ENCODE measurements at places on chromosomes 12 and 14.

DNA sequence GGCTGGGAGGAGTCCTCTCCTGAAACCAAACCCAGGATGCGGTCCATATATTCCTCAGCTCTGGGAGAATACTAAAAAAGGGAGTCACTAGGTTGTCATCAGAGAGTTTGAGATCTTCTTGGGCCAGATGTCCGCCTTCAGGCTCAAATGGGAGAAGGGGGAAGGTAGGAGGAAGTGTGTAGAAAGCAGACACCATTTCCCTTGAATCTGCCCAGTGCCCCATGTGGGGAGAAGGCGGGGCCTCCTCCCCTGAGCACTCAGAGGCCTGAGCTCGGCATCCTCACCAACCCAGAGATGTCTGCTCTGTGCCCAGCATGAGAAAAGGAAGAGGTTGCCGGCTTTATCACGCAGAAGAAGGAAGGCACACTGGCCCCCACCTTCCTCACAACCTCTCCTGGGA is 37.3 kb downstream of the LTBP2 start:
- no peak for DNase-seq

DNA sequence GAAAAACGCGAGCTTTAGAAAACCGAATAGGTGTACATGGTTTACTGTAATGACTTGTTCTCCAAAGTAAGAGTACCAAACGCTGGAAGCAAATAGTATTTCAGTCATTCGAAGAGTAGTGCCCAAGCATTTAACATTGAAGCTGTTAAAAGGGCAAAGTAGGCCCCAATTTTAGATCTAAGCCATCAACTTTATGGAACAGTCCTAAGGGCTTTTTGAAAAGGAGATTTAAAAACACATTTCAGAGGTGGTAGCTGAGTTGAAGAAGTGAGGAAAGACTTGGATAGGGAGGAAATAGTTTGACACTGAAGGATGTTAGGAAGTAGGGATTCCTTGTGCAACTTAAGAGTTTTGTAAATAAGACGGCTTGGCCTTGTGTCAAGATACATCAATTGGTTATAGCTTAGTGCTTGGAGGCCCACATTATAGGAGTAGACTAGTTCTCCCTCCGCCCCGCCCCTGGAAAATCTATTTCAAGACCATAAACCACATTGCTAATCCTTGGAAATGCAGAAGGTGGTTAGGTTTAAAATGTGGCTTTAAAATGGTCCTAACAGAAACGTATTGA is 783 bp upstream of the TUBA1B start:
- DNase-seq: no peak

DNA sequence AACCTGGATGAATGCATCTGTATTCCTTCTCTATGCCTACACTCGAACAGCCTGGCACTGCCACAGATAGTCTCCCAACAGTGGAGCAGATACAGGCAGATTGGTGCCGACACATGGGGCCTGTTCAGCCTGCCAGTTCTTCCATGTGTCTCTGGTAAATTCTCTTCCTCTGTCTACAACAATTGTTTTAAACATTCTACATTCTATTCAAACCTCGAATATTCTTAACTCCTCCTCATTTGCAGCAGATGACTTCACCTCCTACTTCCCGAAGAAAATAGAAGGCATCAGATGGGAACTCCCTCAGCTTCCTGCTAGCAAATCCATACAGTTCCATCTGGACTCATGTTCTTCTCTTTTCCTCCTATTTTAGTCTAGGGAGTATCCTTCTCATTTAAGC is 43.1 kb upstream of the OTOGL start:
- no peak for DNase-seq

DNA sequence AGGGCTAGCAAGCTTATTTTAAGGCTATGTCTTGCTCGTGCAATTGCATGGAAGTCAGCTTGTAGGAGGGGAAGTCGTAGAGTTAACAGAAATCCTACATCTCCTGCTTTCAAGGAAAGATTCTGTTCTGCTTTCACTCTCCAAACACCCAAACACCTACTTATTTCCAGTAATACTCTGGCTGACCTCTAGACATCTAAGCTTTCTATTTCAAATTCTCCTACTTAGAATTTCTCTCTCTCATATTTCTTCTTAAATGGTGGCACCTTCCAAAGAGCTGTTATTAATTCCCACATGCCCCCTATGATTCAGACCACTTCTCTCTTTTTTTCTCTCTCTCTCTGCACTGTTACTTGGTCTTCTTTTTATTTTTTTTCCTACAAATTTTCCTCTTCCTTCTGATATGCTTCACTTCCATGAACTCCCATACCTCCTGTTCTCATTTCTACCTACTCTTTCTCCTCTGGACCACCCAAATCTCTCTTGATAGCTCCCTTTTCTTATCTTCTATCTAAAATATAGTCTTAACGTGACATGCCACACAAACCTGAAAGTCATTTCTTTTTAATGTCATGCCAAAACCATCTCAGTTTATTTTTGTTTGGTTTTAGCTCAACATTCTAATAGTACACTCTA is 90.8 kb downstream of the RPS6KA5 start:
- DNase-seq: no peak

DNA sequence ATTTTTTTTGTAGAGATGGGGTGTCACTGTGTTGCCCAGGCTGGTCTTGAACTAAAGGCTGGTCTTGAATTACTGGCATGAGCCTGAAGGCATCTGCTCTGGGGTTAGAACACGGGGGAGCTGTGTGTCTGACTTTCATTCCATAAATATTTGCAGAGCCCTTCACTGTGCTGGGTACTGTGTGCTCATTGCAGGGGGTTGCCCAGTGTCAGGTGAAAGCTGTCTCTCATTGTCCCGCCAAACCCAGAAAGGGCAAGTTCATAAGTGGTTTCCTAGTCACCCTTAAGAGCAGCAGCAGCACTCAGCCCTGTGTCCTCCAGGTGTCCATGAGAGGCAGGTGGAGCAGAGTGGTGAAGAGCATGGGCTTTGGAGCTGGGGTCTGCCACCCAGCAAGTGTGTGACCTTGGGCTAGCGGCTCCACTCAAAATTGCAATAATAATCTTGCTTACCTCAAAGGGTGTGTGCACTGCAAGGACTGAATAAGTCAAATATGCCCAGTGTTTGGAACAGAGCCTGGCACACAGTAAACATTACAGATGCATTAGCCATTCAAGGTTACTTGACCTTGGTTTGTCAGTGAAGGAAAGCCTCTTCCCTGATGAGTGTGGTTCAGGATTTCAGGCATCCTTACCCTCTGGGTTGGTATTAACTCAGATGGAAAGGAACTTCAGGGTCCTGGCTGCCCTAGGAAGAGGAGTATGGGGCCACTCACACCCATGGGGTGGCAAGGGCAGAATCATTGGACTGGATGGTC is 4.4 kb upstream of the SMIM41 start:
- DNase-seq: no peak

DNA sequence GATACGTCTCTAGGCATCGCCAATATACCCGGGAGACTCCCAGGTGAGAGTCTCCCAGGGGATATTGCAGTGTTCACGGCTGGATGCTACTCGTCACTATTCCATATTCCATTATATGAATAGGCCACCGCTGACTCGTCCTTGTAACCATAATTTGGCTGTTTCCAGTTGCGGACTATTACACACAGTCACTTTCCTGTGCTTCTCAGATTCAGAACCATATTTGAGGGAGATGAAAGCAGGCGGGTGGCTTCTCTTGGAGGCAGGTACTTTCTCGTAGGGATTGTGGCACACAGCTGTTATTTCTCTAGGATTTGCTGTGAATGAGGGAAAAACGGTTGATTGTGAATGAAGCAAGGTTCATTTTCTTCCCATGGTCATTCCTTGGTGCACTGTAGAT is 73.0 kb downstream of the ADGRD1 start:
- no peak for DNase-seq
